ENCODE measurements at places on chromosomes 6 and 20.
A peak's percentile ranks its signal among the peaks of the same experiment; 100 is the strongest.

GRCh38 chr6:44618371-44618770 is 230.9 kb downstream of the CDC5L start:
- no peaks in the 10 kb centered on the region for H3K4me1 ChIP-seq
- no peaks in the 10 kb centered on the region for H3K36me3 ChIP-seq
- H3K27me3 ChIP-seq: no peaks in the 10 kb centered on the region
- DNase-seq: no peak

DNA sequence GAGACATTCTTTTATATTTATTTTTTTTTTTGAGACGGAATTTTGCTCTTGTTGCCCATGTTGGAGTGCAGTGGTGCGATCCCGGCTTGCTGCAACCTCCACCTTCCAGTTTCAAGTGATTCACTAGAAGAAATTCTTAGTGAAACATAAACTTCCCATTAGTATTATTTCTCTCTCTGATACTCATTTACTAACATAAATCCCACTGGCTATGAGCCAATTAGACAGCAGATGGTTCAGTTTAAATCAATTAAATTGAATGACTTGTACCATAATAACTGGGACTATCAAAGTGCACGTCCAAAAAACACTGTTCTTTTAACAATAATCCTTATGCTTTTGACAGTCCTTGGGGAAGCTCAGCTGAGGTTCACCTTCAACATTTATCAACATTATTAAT is 111.2 kb upstream of the PTCHD4 start:
- no peaks in the 10 kb centered on the region for H3K27me3 ChIP-seq
- no peak overlapping the region for H3K27ac ChIP-seq
- no peak for DNase-seq
- no peak overlapping the region for H3K4me3 ChIP-seq

GRCh38 chr20:12086359-12086758 is 168.7 kb downstream of the BTBD3 start:
- H3K36me3 ChIP-seq: no peaks in the 10 kb centered on the region
- no peak overlapping the region for H3K4me3 ChIP-seq
- H3K27ac ChIP-seq: no peak overlapping the region

GRCh38 chr6:24757611-24758010 is 17.1 kb upstream of the GMNN start:
- no peaks in the 10 kb centered on the region for H3K36me3 ChIP-seq
- no peak overlapping the region for H3K4me3 ChIP-seq
- H3K27ac ChIP-seq: no peak overlapping the region
- DNase-seq: no peak
- no peaks in the 10 kb centered on the region for H3K4me1 ChIP-seq

- no peak overlapping the region for H3K4me3 ChIP-seq
- peaks cover 76% of the 10 kb centered on the region for H3K36me3 ChIP-seq
These were observed 10.5 kb downstream of the ZNFX1 start for GRCh38 chr20:49267327-49267726.

DNA sequence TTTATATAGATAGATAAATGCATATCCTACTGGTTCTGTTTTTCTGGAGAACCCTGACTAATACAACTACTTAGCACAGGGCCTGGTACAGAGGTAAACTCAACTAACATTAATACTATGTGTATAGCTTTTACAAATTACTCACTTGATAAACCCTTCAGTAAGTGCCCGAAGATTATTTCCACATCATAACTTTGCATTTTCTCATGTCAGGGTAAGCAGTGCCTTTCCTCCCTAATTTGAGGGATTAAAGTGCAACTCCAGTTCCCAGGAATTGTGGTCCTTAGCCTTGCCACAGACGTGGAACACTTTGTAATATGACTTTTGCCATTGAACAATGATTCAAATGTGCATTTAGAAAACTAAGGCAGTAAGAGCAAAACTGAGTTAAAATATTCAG is 147.5 kb upstream of the SMLR1 start:
- H3K27me3 ChIP-seq: no peaks in the 10 kb centered on the region

DNA sequence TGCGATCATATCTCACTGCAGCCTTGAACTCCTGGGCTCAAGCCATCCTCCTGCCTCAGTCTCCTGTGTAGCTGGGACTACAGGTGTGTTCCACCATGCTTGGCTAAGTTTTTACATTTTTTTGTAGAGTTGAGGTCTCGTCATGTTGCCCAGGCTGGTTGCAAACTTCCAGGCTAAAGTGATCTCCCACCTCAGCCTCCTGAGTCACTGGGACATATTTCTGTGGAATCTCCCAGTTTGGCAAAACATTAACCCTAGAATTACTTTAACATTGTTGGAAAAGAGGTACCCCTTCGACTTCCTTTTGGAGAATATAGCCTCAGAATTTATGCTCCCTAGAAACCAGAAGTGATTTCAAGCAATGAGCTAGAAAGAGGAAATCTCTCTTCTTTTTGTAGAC is 57.2 kb downstream of the SHLD1 start:
- peaks cover 15% of the 10 kb centered on the region for H3K4me1 ChIP-seq
- H3K4me3 ChIP-seq: no peak overlapping the region
- H3K27ac ChIP-seq: no peak overlapping the region
- no peaks in the 10 kb centered on the region for H3K27me3 ChIP-seq
- no peaks in the 10 kb centered on the region for H3K36me3 ChIP-seq
- DNase-seq: no peak

GRCh38 chr6:135938576-135939207 is 87.2 kb downstream of the PDE7B start:
- H3K4me3 ChIP-seq: no peak overlapping the region
- H3K36me3 ChIP-seq: no peaks in the 10 kb centered on the region
- no peak for DNase-seq
- no peaks in the 10 kb centered on the region for H3K27me3 ChIP-seq
- H3K27ac ChIP-seq: no peak overlapping the region

- H3K4me3 ChIP-seq: no peak overlapping the region
- DNase-seq: no peak
- H3K36me3 ChIP-seq: no peaks in the 10 kb centered on the region
- no peak overlapping the region for H3K27ac ChIP-seq
These were observed 112.2 kb upstream of the PREP start for GRCh38 chr6:105515054-105515453.

- H3K4me1 ChIP-seq: no peaks in the 10 kb centered on the region
- DNase-seq: peak; percentile 79
- no peaks in the 10 kb centered on the region for H3K27me3 ChIP-seq
- H3K27ac ChIP-seq: peak overlapping the region; percentile 76
- no peaks in the 10 kb centered on the region for H3K36me3 ChIP-seq
These were observed 3.5 kb downstream of the PIGT start for GRCh38 chr20:45419188-45420091.

DNA sequence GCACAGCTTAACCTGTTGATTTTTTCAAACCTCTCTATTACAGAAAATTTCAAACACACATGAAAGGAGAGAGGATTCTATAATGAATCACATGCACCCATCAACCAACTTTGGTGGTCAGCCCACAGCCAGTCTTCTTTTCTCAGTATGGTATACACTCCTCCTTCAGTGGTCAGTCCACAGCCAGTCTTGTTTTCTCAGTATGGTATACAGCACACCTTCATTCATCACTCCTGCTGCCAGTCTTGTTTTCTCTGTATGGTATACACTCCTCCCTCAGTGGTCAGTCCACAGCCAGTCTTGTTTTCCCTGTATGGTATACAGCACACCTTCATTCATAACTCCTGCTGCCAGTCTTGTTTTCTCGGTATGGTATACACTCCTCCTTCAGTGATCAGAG is 67.8 kb downstream of the SYNDIG1 start:
- H3K4me1 ChIP-seq: no peaks in the 10 kb centered on the region
- no peaks in the 10 kb centered on the region for H3K36me3 ChIP-seq
- H3K4me3 ChIP-seq: no peak overlapping the region
- H3K27ac ChIP-seq: no peak overlapping the region
- no peaks in the 10 kb centered on the region for H3K27me3 ChIP-seq
- DNase-seq: no peak

GRCh38 chr20:24676353-24676977 is 207.0 kb downstream of the SYNDIG1 start:
- DNase-seq: no peak
- H3K4me3 ChIP-seq: no peak overlapping the region
- H3K27me3 ChIP-seq: no peaks in the 10 kb centered on the region
- H3K36me3 ChIP-seq: no peaks in the 10 kb centered on the region

DNA sequence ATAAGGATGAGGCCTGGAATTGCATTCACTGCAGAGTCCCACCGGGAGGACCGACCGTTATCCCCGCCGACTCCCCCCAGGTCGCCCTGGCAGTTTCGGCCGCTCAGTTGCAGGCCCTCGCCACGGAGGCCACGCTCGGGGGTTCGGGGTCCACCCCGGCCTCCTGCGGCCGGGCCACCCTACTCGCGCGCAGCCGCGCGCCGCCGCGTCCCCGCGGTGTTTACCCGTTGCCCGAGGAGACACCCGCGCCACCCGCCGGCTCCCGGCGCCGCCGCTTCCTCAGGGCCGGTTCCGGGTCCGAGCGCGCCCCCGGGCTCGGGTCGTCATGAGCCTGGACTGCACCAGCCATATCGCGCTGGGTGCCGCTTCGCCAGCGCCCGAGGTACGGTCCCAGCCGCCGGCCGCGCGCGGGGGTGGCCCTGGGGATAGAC is at the start of gene CCDC170:
Gene CCDC170 (plus strand): TSS at position 214 of the 431 bp plus-strand sequence. CDS start 112 bp downstream, at position 326.
- peak within 1 kb of the TSS; percentile 57 for H3K27ac ChIP-seq
- DNase-seq: no peak
- no peaks in the 10 kb centered on the region for H3K36me3 ChIP-seq
- no peaks in the 10 kb centered on the region for H3K4me1 ChIP-seq
- no peaks in the 10 kb centered on the region for H3K27me3 ChIP-seq

DNA sequence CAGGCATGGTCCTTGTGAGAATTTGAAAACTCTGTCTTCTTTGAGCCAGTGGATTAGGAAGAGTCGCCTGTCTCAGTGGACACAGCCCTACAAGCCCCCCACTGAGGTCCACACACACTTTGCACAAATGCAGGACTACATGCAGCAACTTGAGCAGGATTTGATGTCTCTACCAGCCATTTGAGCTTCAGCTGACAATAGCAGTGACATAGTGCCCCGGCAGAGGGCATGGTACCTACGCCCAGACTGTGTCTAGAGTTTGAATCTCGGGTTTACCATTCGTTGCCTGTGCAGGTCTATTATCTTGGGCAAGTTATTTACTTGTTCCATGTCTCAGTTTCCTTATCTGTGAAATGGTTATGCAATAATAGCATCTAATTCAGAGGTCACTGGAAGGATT is 580.1 kb downstream of the TFAP2B start:
- no peak for DNase-seq
- no peaks in the 10 kb centered on the region for H3K27me3 ChIP-seq
- no peaks in the 10 kb centered on the region for H3K4me1 ChIP-seq
- H3K4me3 ChIP-seq: no peak overlapping the region
- H3K36me3 ChIP-seq: no peaks in the 10 kb centered on the region

GRCh38 chr20:43988867-43989266 is 74.2 kb downstream of the TOX2 start:
- no peaks in the 10 kb centered on the region for H3K36me3 ChIP-seq
- no peaks in the 10 kb centered on the region for H3K4me1 ChIP-seq
- no peak overlapping the region for H3K27ac ChIP-seq

GRCh38 chr6:43077333-43077809 is 1.3 kb downstream of the PTK7 start:
- peaks cover 10% of the 10 kb centered on the region for H3K4me1 ChIP-seq
- H3K36me3 ChIP-seq: no peaks in the 10 kb centered on the region
- no peak overlapping the region for H3K27ac ChIP-seq
- H3K4me3 ChIP-seq: peak overlapping the region; percentile 60
- DNase-seq: no peak
- H3K27me3 ChIP-seq: no peaks in the 10 kb centered on the region

DNA sequence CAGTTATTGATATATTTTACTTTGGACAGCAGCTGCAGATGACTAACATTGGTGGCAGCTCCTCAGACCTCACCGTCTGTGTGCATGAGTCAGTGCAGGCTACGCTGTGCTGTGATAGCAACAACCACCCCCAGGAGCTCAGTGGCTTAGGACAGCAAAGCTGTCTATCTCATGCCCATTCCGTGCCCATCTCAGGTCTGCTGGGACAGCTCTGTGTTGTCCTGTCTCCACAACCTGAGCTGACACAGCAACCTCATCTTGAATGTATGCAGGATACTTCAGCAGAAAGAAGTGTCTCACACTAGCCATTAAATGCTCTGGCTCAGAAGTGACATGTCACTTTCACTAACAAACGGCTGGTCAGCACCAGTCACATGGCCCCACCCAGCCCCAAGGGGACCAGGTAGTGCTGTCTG is 47.7 kb downstream of the BANF2 start:
- no peaks in the 10 kb centered on the region for H3K4me1 ChIP-seq
- no peak overlapping the region for H3K27ac ChIP-seq
- no peaks in the 10 kb centered on the region for H3K27me3 ChIP-seq
- no peak for DNase-seq
- no peak overlapping the region for H3K4me3 ChIP-seq
- no peaks in the 10 kb centered on the region for H3K36me3 ChIP-seq

DNA sequence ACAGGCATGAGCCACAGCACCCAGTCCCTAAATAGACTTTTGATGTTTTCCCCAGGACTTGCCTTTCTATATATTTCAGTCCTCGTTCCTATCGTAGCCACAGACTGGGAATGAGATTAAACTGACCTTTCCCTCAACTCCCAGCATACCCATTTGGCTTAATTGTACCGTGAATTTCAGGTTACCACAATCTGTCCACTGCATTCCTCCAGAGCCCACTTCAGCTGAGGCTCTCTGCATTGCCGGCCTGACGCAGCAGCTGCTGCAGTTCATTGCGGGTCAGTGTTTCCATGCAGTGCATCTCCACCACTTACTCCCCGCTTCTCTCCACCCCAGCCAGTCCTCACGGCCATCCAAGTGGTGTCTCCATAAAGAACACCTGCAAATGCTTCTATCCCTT is 103.1 kb upstream of the RIN2 start:
- no peak for DNase-seq
- H3K27me3 ChIP-seq: no peaks in the 10 kb centered on the region
- H3K27ac ChIP-seq: no peak overlapping the region
- no peaks in the 10 kb centered on the region for H3K36me3 ChIP-seq

- no peaks in the 10 kb centered on the region for H3K36me3 ChIP-seq
- H3K4me1 ChIP-seq: peaks cover 2% of the 10 kb centered on the region
- H3K27ac ChIP-seq: no peak overlapping the region
- no peak for DNase-seq
These were observed 3.6 kb downstream of the SULF2 start for GRCh38 chr20:47781632-47782031.

DNA sequence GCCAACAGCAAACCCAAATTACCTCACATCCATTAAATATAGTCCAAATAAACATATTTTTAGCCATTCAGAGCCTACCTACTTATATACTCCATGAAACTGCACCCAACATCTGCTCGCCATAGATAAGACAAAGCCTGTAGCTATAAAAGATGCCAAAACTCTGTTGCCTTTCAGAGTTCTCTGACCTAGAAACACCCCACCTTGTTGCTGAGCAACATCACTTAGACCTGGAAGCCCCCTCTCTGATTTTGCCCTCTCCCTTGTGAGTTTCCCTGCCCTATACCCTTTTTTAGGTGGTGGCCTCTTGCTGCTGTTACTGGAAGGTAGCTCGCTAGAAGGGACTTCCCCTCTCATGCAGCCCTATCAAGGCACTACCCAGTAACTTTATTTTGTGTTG is 27.7 kb upstream of the FBXL4 start:
- no peaks in the 10 kb centered on the region for H3K27me3 ChIP-seq
- DNase-seq: no peak
- H3K36me3 ChIP-seq: no peaks in the 10 kb centered on the region

GRCh38 chr20:62837790-62838127 is 20.9 kb downstream of the COL9A3 start:
- H3K27ac ChIP-seq: peak overlapping the region; percentile 77
- peaks cover 6% of the 10 kb centered on the region for H3K4me1 ChIP-seq
- H3K36me3 ChIP-seq: no peaks in the 10 kb centered on the region
- no peak overlapping the region for H3K4me3 ChIP-seq
- H3K27me3 ChIP-seq: no peaks in the 10 kb centered on the region

All from Peyer's patch (tissue), 4 donors.